CD14-positive monocyte (primary cell): ENCODE measurements at places on chromosomes 12 and 14.
A peak's percentile ranks its signal among the peaks of the same experiment; 100 is the strongest.

GRCh38 chr12:111759991-111760390 is 6.7 kb upstream of the ALDH2 start:
- DNase-seq: no peak

DNA sequence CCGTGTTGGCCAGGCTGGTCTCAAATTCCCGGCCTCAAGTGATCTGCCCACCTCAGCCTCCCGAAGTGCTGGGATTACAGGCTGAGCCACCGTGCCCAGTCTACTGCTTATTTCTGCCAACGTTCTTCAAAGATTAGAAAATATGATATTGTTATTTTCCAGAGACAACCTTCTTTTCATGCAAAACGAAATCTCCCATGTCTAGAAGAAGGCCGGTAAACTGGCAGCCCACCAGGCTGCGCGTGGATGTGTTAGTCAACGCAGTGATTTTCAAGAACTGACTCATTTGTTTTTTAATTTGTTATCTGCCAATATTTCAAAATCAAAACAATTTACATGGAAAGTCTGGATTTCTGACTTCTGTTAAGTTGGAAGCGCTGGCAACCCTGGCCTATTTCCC is 169.6 kb downstream of the RIMBP2 start:
- no peak for DNase-seq

GRCh38 chr14:59199614-59200013 is 11.1 kb downstream of the DAAM1 start:
- DNase-seq: no peak

DNA sequence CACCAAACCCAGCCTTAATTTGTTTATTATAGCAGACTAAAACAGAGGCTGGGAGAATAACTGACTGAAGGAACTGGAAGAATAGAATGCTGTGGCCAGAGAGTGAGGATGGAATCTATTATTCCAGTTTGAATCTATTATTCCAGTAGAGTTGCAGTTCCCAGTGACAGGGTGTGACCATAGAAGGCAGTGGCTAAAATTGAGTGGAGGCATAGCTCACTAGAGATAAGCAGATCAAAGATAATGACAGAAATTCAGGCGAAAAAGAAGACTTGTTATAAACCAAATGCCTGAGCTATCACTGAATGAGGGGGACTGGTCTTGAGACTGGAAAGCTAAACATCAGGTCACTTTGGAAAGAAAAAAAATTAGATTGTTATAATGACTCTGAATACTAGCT is 26.0 kb upstream of the SNX6 start:
- DNase-seq: no peak

DNA sequence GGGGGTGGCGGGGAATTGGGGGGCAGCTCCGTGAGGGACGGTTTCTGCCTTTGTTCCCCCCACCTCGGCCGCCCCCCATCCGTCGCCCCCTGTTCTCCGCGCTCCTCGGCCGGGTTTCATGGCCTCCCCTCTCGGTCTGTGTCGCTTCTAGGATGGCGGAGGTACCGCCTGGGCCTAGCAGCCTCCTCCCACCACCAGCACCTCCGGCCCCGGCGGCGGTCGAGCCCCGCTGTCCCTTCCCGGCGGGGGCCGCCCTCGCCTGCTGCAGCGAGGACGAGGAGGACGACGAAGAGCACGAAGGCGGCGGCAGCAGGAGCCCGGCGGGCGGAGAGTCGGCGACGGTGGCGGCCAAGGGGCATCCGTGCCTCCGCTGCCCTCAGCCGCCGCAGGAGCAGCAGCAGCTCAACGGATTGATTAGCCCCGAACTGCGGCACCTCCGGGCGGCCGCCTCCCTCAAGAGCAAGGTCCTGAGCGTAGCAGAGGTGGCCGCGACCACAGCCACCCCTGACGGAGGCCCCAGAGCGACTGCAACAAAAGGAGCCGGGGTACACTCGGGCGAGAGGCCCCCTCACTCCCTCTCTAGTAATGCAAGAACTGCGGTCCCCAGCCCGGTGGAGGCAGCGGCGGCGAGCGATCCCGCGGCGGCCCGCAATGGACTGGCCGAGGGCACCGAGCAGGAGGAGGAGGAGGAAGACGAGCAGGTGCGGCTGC is 575 bp downstream of the NAA30 start:
- peak; percentile 16 for DNase-seq

GRCh38 chr12:80364056-80364455 is 80.0 kb upstream of the PTPRQ start:
- DNase-seq: no peak

DNA sequence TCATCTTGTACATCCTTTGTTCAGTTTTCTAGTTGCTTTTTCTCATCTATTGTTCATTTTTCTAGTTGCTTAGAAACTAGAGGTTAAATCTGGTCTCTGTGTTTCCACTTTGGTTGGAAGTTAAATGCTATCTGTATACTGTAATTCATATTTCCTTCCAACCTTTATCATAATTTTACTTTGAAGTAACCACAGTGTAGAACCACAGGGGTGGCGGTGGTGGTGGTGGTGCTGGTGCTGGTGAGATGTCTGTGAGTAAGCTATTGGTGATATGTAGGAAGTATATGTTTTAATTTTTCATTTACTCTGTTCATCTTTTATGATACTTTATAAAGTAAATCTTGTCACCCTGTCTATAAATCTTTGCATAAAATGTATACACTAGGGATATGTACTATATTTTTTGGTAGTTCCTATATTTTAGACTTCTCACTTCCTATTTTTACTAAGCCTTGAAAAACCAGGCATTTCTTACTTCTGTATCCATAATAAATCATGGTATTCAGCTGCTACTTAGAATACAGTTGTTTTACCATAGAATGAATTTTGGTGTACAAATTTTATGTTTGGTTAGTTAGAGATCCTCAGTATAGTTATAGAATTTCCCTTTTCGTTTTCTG is 31.9 kb downstream of the CCDC91 start:
- DNase-seq: no peak

GRCh38 chr14:39773387-39774126 is 341.3 kb upstream of the FBXO33 start:
- DNase-seq: no peak

DNA sequence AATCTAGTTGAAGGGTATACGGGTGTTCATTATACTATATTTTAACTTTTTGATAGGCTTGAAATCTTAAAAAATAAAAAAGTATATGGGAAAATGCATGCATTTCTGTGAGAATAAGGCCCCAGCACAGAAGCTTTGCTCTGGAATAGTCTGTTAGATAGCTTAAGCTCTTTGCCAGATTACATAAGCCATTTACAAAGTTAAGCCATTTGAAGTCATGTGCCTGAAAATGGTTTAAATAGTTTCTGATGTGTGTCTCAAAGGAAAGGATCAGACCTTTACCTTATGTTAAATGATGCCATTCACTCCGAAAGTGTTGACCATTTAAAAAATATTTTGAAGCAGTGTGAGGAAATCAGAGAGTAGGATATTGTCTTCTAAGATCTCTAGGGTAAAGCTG is 51.3 kb downstream of the WASHC4 start:
- DNase-seq: no peak

- DNase-seq: no peak
These were observed 128.3 kb upstream of the STXBP6 start for GRCh38 chr14:25178255-25178654.

DNA sequence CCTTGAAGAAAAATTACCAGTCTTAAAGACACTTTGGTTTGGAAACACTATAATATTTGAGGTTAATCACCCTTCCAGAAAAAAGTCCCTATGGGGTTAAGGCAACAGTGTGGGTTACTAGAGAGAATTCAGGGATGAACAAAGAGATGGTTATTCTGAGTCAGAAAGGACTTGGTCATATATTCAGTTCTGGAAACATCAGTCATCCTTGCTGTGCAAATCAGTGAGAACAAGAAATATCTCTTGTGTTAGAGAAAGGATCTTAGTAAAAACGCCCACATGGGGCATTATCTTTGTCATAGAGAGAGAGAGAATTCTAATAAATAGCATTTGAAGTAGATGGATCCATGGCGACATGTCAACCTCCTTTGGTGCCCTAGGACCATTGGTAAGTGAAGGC is 59.4 kb upstream of the E2F7 start:
- DNase-seq: no peak

GRCh38 chr14:66140213-66140918 is 345.8 kb upstream of the CCDC196 start:
- DNase-seq: no peak

- DNase-seq: no peak
These were observed 88.1 kb upstream of the CCDC175 start for GRCh38 chr14:59664741-59665140.

DNA sequence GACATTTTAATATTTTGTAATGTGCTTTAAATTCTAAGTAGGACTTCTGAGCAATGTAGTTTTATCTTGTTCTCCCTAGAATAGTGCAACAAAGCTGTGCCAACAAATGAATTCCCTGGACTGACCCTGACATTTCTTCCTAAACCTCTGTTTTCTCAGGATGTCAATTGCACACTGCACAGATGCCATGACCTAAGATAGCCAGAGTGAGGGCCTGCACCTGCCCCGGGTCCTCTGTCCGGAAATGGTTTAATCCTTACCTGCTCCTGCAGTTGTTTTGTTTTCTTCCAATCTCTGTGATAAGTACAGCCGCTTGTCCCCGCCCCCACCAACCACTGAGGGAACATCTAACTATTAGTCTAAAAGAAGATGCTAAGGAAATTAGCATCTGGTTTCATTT is 831.5 kb downstream of the GALC start:
- DNase-seq: no peak

DNA sequence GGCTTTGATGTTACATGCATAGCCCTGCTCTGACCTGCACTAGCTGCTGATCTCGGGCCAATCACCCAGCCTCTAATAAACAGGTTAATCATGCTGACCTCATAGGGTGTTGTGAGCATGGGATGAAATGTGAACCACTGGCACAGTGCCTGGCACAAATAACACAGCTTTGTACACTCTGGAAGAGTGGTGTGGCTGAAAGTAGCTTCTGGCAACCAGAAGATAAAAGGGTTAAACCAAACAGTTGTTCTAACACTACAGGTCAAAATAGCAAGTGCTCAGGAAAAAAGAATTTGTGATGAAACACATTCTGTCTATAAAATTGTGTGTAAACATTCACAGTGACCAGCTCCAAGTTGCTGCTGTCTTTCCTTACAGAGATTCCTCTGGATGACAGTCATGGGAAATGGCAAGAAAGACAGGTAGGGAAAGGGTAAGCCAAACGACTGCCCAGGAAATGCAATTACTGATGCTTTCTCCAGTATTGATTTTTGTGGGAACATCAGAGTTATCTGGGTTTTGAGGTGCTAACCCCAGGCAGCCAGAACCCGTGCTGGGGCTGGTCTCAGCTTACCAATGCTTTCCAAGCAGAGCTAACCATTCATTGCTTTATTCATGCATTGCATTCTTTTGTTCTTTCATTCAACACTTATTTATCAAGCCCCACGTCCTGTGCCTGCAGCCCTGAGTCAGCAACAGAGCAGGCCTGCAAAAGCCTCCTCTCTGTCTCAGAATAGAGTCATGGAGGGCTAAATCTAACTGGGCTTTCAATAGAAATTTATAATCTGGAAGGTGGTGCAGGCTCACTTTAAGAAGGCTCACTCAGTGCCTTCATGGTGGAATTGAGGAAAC is 38.1 kb upstream of the CAPRIN2 start:
- DNase-seq: no peak

- DNase-seq: peak; percentile 96
These were observed at the start of gene EP400 for GRCh38 chr12:131949431-131950181. EP400 (plus strand) TSS chr12:131949942; CDS start chr12:131960620, 10,678 bp downstream.

DNA sequence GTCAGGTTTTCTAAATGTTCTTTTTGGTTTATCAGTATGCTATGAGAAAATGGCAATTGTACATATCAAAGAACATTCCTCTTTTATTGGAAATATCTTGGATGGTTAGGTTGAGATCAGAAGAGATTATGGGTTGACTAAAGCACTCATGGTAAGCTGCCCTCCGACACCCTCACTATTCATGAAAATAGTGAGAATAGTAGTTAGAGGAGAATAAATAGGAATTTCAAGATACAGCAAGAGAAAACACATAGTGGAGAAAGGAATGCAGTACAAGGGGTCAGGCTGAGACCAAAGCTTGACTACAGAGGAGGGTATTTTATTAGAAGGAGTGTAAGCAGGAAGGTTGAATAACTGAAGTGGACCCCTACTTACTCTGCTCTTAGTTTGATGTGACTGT is 112.5 kb downstream of the PTPRQ start:
- no peak for DNase-seq

DNA sequence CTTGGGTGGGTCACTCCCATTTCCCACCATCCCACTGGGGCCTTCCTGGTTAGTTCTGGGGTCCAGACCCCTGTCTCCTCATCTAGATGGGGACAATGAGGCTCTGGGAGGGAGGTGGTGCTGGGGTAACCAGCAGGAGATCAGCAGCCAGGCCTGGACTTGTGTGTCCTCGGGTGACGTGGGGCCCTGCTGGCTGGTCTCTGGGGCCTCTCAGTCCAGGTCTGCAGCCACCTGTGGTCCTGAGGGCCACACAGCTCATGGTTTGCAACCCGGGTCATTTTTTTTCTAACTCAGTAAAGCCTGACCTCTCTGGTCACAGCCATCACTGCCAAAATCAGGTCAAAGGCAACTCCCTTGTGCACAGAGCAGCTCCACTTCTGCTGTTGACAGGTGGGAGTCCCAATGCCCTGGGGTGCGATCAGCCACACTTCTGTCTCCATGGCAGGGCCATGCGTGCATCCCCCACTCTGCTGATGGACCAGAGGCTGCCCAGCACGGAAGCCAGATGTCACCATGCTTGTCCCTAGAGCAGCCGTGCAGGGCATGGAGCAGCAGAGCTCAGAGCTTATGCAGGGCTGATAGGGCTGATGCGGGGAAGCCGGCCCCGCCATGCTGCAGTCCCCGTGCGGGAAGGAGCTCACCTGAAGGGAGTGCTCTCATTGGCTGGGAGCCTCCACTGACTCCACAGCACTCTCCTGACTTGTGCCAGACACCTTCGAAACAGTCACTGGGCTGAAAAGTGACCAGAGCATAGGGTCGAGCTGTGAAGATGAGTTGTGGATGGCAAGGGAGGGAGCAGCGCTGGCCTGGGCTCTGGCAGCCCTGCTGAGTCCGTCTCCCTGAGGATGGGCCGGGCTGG is 250.9 kb downstream of the ADGRD1 start:
- no peak for DNase-seq

GRCh38 chr12:53259891-53260290 is 8.2 kb upstream of the ESPL1 start:
- DNase-seq: no peak

DNA sequence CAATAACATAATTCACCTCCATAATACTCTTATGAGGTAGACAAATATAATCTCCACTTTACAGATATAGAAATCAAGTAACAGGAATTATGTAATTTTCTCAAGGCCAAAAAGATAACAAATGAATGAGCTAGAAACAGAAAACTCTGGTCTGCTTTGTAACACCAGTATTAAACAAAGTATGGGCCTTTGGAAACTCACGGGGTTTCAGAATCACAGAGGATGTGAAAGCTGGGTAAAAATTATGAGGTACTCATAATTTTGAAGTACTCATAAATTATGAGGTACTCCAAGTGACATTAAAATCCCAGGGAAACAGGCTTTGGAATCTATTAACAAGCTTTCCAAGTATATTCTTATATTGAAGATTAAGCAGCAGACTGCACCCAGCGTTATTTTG is 140.2 kb downstream of the MED13L start:
- DNase-seq: no peak

DNA sequence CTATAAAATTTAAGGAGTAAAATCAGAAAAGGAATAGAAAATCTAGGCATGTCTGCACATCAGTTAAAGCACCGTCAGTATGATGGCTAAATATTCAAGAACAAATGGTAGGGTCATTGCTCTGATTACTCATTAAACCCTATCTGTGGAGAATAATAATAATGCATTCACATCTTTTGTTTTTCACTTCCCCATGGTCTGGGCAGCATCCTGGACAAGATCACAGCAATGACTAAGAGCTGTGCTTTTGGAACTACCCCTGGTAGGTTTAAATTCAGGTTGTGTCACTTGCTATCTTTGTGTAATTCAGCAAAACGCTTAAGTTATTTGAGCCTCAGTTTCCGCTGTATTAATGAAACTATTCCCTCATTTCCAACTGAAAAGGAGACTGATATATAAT is 33.1 kb downstream of the C12orf42 start:
- no peak for DNase-seq
